CD14-positive monocyte (primary cell): ENCODE measurements at places on chromosomes 13 and 19. TPM values are rescaled to one million over a fixed set of nuclear protein-coding genes. Genes with fewer than 3 reads are reported as not detected.

Gene ZNF493
- polyA plus RNA-seq = 1.6 and 3.5 TPM in 2 replicates

Gene ZNF418
- polyA plus RNA-seq = 0.52 and 1.4 TPM in 2 replicates

Gene KIR2DL1
- not detected in 2 replicates for polyA plus RNA-seq

Gene PLK5
- 0.03 TPM in 1 of 2 replicates, not detected in the other for polyA plus RNA-seq

Gene GNG7
- polyA plus RNA-seq = 1.6 TPM

Gene ADPRHL1
- polyA plus RNA-seq = 0.15 TPM

Gene PRKCSH
- polyA plus RNA-seq = 24.9 TPM

Gene KLK10
- not detected in 2 replicates for polyA plus RNA-seq

Gene IGFL1
- polyA plus RNA-seq = not detected

Gene DNAAF3
- 0.19 TPM for polyA plus RNA-seq

Gene LIM2
- not detected in 2 replicates for polyA plus RNA-seq

Gene KCTD12
- polyA plus RNA-seq = 31.2 TPM

Gene MBD3L2
- polyA plus RNA-seq = not detected in 2 replicates

Gene CNFN
- polyA plus RNA-seq = 6.4 TPM

Gene ZNF98
- polyA plus RNA-seq = not detected in 2 replicates
